ENCODE measurements at places on chromosomes 5 and 9.

GRCh38 chr9:85162822-85163221 lies 493.3 kb downstream of the NTRK2 start:
- DNase-seq = no peak

DNA sequence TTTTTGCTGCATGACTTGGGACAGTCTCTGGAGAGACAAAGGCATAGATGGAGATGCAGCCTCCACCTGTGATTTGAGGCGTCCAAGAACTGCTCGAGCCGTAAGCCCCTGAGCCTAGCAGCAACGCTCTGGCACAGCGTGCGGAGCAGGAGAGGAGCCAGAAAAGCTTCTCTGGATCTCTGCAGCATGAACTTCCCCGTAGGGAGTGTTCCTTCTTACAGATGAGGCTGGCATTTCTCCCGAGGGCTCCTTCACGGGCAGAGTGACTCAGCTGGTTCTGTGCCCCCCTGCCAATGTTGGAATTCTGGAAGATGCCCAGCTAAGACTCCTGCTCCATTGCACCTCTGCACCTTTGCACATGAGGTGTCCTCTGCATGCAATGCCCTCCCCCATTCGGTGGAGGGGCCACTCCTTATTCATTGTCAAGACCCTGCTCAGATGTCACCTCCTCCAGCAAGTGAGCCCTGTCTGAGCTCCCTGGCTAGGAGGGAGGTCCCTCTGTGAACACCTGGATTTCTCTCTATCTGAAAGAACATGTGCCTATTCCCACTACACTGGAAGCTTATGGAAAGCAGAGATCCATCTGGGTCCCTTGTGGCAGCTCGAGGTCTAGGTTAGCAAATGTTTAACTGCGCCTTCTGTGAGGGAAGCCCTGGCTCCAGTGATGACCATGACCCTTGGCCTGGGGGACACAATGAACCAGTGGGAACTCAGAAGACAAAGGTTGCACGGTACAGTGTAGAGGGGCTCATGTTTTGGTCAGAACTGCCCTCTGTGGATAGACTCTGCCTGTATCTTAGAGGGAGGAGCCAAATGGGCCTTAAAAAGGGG lies 39.6 kb downstream of the SH3PXD2B start:
- DNase-seq = no peak

DNA sequence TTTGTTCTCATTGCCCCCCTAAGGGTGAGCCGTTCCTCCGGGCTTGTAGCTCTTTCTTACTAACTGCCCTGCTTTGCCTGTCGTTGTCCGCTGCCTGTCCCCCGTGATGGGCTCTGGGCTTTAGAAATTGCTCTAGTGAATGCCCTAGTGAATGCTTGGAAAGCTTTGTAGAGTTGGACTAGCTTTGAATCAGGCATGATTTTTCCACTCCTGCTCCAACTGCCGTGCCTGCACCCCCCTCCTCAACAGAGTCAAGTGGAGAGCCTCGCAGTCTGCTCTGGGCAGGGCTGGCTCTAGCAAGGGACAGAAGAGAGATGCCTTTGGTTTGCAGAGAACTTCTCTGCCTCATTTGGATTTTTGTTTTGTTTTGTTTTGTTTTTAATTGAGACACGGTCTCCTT lies 46.8 kb upstream of the DAB2IP start:
- DNase-seq = no peak

DNA sequence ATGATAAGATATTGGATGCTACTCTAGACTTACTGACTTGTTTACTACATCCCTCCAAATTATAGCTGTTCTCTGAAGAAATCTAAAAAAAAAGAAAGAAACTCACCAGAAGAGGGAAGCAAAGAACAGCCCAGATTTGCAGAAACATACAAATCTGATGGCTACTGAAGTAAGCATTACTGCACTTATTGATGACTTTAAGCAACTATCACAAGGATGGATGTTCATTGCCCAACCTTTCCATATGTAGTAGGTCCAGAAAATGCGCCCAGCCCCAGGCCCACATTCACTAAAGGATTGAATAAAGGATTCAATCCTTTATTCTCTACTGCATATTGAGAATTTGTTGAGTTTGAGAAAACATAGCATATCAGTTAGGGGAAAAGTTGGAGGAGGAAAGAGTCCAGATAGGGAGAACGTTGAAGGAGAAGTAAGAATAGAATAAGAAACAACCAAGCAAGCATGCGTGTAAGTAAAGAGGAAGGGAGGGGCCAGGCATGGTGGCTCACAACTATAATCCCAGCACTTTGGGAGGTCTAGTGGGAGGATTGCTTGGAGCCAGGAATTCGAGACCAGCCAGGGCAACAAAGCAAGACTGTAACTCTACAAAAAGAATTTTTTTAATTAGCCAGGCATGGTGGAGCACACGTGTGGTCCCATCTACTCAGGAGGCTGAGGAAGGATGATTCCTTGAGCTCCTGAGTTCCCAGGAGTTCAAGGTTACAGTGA lies 33.8 kb upstream of the DTWD2 start:
- DNase-seq = no peak

DNA sequence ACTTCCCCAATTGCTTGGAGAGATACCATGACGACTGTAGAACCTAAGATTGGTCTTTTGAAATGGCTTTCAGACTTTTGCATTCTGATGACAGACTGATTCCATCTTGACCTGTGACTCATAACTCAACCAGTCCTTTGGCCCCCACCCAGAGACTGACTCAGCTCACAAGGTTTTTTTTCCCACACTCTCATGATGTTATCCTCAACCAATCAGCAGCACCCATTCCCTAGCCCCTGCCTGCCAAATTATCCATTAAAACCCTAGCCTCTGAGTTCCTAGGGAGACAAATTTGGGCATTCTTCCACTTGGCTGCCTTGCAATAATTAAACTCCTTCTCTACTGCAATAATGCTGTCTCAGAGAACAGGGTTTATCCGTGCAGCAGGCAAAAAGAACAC lies 1263.3 kb upstream of the CDH9 start:
- no peak for DNase-seq
